ENCODE measurements at places on chromosomes 3 and 15.

DNA sequence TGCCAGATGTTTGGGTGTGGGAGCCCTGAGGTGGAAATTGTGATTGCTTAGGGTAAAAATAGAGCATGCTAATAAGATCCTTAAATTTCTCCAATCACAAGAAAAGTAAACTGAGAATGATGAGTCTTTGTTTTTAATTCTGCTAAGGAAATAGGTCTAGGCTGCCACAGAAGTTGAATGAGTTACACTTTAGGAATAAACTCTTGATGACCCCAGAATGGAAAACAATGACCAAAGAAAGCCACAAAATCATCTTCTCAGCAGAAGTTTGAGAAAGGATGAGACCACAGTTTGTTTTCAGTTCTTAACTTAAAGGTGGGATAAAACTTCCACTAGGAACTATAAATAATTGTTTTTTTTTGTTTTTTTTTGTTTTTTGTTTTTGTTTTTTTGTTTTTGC, 164.6 kb upstream of the BCL6 start:
- DNase-seq: no peak

DNA sequence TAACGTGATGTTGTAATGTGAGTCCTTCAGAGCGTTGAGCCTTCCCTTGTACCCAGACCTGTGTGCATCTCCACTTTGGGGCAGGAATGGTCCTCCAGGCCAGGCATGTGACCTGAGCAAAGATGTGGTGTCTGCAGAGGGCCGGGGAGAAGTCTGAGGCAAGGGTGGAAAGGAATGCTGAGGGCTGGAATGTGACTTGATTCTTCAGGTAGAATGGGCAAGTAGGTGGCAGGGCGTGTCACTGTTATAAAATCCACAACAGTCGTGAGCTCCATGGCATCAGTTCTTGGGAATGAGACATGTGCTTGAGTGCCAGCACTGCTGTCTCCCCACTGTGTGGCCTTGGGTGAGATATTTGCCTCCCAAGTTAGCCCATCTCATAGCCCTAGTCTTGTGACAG, 24.0 kb upstream of the BSN start:
- DNase-seq: no peak

GRCh38 chr3:66907136-66907535, 91.0 kb upstream of the KBTBD8 start:
- DNase-seq: no peak

DNA sequence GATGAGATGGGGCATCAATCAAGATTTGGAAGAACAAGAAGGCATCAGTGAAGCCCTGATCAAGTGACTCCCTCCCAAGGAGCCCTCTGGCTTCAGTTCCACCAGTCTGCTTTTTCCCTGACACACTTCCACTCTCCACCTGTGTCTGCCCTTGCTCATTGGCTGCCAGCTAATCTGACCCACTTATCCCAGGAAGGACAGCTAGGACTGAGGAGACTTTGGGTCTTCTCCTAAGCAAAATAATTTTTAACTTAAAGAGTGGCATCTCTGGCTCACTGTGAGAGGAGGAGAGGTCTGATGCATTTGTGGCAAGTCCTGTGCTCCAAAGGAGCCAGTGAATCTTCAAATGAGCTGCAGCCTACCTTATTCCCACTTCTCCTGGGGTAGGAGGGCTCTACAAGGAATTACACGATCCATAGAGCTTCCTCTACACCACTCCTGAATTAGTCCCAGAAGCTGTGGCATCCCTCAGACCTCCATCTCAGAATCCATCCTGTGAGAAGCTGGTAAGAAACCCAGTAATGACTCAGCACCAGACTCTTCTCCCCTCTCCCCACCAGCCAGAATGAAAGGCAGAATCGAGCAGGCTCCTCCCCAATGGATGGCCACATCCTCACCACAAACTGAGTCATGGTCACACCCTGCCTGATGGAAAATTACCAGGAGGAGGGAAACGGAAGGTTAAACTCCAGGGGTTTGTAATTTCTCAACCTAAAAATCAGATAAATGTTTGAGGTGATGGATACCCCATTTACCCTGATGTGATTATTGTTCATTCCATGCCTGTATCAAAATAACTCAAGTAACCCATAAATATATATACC, 6.3 kb upstream of the PKM start:
- DNase-seq: peak; percentile 98

GRCh38 chr3:182891364-182891763, 89.0 kb downstream of the DCUN1D1 start:
- peak; percentile 15 for DNase-seq

DNA sequence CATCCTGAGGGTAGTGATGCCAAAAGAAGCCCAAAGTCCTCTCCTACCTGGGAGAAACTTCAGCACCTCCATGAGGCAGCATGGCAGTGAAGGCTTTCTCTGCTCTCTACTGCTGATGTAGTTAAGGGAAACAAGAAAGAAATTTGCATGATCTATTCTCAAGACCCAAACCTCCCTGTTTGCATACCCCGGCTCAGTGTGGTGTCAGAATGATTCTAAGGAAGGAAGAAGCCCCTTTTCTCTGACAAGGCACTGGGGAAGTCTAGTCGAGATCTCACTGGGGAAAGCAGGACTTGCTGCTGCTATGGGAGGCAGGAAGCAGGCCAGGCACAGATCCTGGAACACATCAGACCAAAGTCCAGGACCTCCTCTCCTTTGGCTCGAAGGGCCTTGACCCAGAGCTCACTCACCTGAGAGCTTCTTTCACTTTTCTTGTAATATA, 89.4 kb upstream of the ICE2 start:
- no peak for DNase-seq

GRCh38 chr15:84023636-84024035, 211.9 kb upstream of the GOLGA6L4 start:
- peak; percentile 14 for DNase-seq

DNA sequence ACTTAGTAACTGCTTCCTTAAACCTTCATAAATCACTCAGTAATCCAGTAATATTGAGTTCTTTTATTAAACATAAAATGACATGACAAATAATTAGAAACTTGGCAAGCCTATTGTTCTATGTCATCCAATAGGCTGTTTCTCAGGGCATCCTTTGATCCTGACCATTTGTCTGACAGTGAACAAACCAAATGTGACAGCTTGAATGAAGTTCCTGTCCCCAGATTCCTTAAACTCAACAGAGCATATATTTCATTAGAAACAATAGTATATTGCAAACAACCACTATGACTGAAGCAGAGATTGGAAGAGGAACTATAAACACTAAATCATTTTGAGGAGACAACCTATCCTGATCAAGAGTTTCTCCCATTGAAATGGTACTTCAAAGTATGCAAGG, 113.6 kb upstream of the MDFIC2 start:
- no peak for DNase-seq

- no peak for DNase-seq
Observed at GRCh38 chr3:177711637-177712036, 514.4 kb upstream of the TBL1XR1 start.

GRCh38 chr3:195714380-195715011, 6.3 kb upstream of the MUC20 start:
- no peak for DNase-seq

DNA sequence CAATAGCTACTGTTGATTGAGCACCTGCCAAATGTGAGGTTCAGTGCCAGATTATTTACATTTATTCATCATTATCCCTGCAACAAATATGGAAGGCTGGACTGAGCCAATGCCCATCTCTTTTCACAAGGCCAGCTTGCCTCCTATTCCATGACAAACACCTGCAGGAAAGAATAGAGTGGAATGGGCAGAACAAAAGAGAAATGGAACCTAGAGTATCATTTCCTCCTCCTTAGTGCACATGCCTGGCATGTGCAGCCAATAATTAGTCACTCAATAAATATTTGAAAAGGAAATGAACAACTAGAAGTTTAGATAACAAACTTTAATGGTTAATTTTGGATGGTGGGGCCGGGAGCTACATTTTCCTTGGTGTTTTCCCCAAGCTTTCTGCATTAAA, 61.4 kb upstream of the MYRIP start:
- DNase-seq: no peak

DNA sequence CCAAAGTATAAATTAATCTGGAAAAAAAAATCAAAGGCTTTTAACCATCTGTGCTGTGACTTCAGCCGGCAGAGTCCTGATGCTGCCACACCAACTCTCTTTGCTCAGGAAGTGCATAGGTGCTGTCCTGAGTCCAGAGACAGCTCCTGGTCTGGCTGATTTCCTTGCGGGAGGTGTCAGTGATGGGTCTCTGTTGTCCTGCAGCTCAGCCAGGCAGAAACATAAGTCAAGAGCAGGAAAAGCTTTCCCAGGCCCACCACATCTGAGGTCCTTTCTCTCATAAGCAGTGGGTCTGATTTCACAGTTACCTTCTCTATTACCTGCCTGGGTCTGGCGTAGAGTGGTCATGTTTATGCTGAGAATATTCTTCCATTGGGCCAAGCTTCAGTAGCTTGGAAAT, 19.4 kb downstream of the CHST2 start:
- DNase-seq: no peak

- DNase-seq: no peak
Observed at GRCh38 chr3:111979434-111980038, 710 bp downstream of the ABHD10 start.

DNA sequence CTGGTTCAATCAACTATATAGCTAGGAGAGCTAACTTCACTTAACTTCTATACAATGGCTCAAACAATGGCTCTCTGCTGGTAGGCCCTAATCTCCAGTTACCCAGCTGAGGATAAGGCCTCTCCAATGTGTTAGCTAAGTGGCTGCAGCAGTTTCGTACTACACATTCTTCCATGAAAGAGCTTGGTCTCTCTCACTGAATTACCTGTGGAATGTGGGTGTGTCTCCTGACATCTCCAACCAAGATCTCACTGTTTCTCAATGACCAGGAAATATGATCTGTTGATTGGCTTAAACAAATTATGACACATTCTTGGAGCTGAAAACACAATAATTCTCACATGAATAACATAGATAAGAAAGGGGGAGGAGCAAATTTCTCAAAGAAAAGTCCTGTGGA, 169.8 kb upstream of the ROBO1 start:
- DNase-seq: no peak

DNA sequence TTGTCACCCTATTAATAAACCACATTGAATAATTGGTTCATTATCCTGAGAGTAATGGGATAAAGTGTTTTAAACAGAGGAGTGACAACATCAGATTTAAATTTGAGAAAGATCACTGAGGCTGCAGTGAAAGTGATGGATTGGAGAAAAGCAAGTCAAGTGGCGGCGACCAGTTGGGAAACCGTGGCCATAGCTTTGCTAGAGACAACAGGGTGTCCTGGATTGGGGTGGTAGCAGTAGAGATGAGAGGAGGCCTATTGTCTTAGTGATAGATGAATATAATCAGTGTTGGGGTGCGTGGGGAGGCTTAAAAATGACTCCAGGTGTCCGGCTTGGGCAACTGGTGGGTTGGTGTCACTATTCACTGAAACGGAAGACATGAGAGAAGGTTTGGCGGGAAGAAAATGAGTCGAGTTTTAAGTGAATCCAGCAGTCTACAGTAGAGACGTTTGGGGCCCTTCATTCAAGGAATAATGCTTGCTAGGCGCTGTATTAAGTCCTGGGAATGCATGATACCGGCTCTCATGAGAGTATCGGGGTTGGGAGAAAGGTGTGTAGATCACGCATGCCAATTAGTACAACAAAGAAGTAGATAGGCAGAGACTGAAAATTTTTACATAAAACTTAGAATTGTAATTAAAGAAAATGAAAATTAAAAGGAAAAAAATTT, 819 bp downstream of the NEK4 start:
- DNase-seq: peak; percentile 29

GRCh38 chr3:79396595-79396994, 371.2 kb downstream of the ROBO1 start:
- no peak for DNase-seq

GRCh38 chr3:48891606-48892005, 7.1 kb downstream of the SLC25A20 start:
- no peak for DNase-seq

GRCh38 chr3:159913712-159914414, 74.8 kb upstream of the IL12A start:
- no peak for DNase-seq

DNA sequence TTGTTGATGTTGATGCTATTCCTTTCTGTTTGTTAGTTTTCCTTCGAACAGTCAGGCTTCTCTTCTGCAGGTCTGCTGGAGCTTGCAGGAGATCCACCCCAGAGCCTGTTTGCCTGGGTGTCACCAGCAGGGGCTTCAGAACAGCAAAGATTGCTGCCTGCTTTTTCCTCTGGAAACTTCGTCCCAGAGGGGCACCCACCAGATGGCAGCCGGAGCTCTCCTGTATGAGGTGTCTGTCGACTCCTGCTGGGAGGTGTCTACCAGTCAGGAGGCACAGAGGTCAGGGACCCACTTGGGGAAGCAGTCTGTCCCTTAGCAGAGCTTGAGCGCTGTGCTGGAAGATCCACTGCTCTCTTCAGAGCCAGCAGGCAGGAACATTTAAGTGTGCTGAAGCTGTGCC, 303.2 kb downstream of the ZIC1 start:
- no peak for DNase-seq

Data from adipocyte (in vitro differentiated cells).